ENCODE measurements at places on chromosomes 5 and 9.

DNA sequence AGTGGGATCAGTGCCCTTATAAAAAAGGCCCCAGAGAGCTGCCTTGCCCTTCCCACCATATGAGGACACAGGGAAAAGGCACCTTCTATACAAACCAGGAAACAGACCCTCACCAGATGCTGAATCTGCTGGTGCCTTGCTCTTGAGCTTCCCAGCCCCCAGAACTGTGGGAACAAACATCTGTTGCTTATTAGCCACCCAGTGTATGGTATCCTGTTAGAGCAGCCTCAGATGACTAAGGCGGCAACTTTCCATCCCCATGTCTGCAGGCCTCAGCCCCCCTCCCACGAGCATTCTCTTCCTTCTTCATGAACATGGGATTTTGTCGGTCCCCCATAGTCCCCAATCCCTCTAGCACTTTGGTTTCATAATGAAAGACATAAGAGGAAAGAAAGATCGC, 202.5 kb upstream of the GAS1 start:
- DNase-seq: no peak

DNA sequence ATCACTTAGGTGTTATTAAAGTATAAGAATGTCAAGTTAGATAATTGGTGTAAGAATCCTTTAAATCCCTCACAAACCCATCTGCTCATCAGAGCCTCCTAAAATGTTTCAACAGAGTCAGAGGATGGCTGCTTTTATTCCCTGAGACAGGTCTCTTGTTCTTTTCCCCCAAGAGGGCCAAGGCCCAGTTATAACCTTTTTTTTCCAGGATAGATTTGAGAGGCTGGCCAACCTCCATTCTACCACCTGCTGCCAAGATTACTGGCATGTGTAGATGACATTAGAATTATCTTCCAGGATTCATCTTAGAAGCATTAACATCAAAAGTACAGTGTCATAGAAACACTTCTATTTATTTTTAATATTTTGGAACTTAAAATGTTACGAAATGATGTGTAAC, 305.1 kb downstream of the TRPM3 start:
- no peak for DNase-seq

- DNase-seq: peak; percentile 59
Observed at GRCh38 chr5:177431317-177432142, 5.1 kb downstream of the GRK6 start.

DNA sequence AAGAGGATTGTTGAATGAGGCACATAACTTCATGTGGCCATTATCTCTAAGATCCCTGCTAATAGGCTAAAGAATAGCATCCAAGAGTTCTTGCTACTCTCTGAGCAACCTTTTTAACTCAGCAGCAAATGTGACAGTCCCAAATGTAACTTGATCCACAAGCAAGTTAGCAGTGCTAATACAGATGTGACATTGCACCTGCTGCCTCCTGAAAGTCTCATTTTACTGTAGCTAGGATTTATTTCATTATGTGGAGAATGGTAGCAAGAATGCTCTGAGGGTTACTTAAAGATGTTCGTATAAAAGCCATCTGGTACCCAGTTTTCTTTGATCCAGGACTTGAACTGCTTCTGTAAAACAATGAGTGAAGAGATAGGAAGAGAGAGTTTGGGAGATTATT, 45.8 kb downstream of the CDH10 start:
- no peak for DNase-seq

GRCh38 chr5:178612299-178612698, 14.6 kb downstream of the CLK4 start:
- DNase-seq: no peak

DNA sequence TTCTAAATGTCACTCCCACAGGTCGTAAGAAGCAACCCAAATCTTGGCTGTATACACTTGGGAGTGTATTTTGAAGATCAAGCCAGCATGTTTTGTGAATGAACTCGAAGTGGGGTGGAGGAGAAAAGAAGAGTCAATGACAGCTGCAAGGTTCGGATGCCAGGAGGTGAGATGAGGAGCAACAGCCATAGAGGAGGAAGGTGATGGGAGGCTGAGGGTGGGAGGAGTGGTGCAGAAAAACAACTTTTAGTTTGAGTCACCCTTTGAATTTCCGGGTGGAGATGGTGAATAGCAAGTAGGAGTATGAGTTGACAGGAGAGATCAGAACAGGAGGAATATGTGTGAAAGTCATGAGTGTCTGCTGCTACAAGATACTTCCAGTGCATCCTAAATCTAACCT, 153.6 kb downstream of the DIRAS2 start:
- no peak for DNase-seq

DNA sequence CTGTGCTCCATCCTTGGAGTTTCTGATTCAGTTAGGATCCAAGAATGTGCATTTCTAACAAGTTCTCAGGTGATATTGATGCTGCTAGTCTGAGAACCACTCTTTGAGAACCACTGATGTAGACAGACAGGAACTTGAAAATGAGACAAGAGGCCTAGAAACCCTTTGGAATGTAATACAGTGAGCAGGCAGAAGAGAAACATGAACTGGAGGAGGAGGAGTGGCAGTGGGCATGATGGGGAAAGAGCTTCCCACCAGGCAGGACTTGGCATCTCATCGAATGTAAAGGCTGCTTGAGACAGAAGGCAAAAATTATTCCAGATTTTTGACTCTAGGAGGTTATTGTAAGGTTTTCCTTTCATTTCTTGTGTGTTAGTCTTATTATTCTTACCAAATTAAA, 295.8 kb upstream of the SGCD start:
- no peak for DNase-seq

DNA sequence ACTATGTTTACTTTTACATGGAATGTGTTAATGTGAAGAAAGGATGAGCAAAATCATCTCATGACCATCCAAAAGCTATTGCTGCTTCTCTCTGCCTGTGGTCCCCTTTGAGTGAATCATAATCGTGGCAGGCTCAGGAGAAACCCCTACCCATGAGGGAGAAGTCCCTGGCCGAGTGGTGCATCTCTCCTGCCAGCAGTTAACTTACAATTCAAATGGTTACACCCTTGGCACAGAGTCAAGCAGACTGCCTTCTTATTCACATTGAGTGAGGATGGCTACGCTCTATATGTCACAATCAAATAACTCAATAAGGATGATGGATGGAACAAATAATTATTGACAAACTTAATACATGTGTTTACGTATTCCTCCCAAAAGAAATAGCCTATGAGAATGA, 179.1 kb downstream of the FGF1 start:
- no peak for DNase-seq

DNA sequence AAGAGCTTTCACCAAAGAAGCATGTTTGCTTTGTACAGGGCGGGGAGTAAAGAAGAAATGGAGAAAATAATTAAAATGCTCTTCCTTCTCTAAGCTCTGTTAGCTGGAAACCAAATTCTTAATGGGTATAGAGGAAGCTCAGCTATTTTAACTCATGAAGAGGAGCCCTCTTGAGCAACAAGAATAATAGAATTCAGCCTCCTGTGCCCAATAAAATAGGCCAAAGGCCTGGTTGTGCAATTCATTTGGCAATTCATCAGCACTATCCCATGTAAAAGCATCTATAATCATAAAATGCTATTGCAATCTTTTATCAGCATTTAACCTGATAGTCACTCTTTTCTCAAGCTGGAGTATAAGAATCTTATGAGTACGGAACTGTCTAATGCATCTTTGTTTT, 133.6 kb upstream of the CDH6 start:
- DNase-seq: no peak

DNA sequence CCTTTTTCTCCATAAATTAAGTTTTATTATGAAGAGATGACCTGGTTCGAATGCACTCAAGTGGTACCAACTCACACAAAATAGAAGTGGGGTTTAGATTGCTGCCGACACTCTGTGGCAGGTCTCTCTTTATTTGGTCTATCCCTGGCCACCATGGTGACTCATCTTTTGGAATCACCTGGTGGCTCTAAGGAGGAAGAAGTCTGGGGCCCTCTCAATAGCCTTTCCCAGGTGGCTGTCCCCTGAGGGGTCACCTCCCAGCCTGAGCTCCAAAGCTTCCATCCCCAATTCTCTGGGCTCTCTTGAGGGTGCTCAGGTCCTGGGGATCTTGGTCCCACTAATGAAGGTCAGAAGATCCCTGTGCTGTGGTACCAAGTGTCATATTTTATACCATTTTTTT, 136.8 kb downstream of the MVB12B start:
- no peak for DNase-seq

- no peak for DNase-seq
Observed at GRCh38 chr9:91824601-91825305, 125.3 kb downstream of the ROR2 start.

DNA sequence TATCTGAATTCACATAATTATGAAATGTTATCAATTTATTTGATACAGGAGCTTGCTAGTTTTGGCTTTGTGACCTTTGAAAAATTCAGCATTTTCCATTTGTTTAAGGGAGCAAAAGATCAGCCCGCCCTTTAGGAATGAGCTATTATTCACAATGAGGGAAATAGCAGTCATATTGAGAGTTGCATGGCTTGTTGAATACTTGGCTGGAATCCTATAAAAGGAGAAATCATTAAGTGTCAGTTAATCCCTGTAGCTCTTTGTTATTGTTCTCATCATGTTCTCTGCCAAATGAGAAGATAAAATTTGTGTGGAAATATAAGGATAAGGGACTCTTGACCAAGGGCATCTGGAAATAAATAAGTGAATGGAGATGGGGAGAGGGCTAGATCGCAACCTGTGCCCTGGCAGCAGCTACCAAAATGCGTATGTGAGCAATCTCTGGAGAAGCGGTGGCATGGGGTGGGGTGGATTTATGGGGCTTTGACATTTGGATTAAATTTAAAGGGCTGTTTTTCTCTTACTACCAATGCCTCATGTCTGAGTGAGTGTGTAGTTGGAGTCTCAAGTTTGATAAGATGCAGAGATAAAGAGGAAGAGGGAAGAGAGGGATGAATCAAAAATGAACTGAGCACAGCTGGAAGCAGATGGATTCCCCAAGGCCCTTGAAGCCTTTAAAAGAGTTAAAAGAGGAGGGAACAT, 237.6 kb downstream of the NNT start:
- no peak for DNase-seq

- DNase-seq: no peak
Observed at GRCh38 chr9:137672907-137673791, 54.3 kb downstream of the EHMT1 start.

- no peak for DNase-seq
Observed at GRCh38 chr9:72925126-72925789, 27.6 kb downstream of the ALDH1A1 start.

DNA sequence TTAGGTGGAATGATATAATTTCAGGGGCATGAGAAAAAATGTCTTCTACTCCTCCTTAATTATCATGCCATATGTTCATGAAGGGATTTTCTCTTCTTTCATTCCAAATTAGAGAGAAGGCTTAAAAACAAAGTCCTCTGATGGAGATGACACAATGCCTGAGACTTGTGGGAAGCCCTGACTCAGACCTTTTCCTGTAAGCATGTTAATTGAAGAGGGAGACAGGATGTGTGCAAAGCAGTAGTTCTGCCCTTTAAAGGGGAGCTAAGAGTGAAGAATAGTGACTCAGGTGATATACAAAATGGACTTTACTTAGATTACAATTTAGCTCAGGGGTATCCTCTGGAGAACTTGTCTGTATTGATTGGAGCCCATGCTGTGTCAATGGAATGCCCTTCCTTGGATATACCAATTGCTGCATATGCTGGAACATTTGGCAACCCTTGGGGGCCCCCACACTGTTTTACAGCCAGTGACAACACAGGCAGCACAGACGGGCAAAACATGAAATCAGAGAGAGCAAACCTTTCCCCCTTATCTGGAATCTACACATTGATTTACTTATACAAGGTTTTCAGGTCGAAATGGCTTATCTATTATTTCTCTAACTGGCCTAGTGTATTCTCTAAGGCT, 81.3 kb downstream of the IZUMO3 start:
- no peak for DNase-seq

GRCh38 chr9:77015327-77016048, 4.0 kb upstream of the FOXB2 start:
- DNase-seq: no peak

GRCh38 chr9:128635266-128636023, 21.2 kb downstream of the DYNC2I2 start:
- no peak for DNase-seq

DNA sequence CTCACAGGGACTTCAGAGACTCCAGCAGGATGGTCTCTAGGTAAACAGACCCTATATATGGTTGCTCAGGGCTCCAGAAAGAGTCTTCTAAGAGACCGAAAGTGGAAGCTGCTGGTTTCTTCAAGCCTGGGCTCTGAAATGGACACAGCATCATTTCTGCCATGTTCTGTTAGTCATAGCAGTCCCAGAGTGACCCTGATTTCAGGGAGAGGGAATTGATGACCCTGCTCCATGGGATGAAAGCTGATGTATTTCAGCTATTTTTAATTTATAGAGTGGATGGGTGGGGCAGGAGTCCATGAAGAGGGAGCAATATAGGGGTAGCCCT, 135.3 kb downstream of the FBXL7 start:
- DNase-seq: no peak

DNA sequence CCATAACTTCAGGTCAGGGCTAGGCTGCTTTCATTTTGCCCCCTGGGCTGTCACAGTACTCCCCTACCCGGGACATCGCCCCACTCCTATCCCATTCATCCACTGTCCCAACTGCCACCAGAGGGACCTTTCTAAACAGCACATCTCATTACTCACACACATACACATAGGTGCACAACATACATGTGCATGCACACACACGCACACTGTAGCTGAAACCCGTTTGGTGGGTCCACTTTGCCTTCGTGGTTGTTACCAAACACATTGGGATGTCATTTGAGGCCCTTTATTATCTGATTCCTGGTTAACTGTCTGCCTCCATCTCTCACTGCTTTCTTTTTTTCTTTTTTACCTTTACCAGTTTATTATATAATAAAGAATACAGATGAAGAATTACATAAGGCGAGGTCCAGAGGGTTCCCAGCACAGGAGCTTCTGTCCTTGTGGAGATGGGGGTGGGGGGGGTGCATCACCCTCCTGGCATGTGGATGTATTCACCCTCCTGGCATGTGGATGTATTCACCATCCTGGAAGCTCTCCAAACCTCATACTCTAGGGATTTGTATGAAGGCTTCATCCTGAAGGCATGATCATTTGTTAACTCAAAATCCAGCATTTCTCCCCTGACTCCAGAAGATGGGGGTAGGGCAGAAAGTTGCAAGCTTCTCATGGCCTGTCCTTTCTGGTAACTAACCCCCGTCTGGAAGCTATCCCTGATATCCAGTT, 186.0 kb downstream of the GOLPH3 start:
- DNase-seq: no peak

GRCh38 chr5:178699681-178700253, 30.7 kb downstream of the ZNF354A start:
- no peak for DNase-seq

Measured in stimulated activated CD4-positive, alpha-beta T cell treated with anti-CD3 and anti-CD28 coated beads, Interleukin-4, amount 100 ng/mL, for 1 hour (primary cell).